ENCODE measurements at places on chromosomes 7 and 10.

- DNase-seq, result no peak
Measured at GRCh38 chr7:141312828-141313521, 238.2 kb upstream of the AGK start.

DNA sequence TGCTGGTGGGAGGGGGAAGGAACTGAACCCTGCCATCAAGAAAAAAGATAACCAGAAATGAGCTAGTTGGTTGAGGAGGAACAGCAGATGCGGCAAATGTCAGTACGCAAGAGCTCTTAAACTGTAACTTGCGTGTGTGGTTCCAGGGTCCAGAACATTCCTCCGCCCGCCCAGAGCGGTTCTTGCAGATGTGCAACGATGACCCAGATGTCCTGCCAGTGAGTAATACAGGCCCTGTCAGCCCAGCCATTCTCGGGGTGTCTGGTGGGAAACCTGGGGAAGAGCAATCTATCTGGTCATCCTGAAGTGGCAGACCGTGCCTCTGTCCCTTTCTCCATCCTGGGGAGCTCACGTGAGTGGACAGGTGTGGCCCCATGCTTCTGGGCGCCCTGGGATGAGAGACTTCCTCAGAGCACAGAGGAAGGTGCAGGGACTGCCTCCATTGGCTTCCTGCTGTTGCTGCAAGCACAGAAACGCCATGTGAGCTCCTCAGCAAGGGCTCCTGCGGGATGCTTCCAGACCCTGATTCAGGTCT, 50.5 kb upstream of the ZMIZ2 start:
- no peak for DNase-seq

DNA sequence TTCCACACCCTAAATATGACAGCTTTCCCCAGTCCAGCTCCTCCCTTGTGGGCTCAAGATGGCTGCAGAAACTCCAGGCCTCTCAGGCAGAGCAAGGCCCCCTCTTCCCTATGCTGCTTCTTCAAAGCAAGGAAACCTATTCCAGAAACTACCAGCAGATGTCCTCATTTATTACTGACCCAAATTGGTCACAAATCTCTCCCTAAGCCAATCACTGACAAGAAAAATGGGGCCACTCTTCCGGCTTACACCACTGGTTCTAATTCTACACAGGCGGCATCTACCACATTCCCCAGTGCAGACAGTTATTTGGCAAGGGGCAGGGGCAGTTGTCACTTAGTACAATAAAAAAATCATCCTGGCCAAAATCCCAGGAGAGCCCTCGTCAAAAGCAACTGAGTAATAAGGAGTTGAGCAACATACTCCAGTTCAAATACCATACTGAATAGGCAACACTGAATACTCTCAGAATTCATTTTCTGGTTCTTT, 150.4 kb downstream of the SFMBT2 start:
- DNase-seq, result peak; percentile 23

DNA sequence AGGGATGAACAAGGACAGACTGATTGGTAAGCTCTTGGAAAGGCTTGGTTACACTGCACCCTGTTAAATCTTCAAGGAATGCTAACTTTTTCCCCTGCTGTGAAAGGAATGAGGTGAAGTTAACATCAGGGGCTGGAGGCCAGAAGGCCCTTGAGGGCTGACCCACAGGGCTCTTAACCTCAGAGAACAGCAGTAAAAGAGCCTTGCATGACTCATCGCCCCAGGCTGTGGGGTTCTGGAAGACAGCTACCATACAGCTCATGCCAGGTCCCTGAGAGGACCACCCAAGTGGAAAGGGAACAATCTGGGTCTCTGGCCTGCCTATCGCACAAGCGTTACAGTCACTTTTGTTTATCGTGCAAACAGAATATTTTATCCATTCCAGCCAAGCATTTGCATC, 54.4 kb downstream of the CYP2C9 start:
- DNase-seq, result no peak

DNA sequence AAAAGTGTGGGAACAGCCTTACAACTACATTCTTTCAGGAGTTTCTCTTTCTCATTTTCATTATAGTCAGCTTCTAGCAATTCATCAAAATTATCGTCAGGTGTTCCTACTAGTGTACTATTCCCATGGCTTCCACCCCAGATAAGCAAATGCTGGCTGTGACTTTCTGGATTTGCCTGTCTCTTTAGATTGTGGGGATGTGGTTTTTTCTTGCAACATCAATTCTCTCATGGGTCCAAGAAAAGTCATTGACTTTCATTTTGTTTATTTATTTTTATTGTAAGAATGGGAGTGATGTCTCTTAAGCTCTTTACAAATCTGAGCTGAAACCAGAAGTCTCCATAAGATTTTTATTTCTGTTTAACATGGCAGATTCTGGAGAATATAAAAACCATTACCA, 349.7 kb upstream of the SEMA3C start:
- no peak for DNase-seq

- no peak for DNase-seq
Measured at GRCh38 chr7:127745445-127745844, 93.5 kb downstream of the SND1 start.

DNA sequence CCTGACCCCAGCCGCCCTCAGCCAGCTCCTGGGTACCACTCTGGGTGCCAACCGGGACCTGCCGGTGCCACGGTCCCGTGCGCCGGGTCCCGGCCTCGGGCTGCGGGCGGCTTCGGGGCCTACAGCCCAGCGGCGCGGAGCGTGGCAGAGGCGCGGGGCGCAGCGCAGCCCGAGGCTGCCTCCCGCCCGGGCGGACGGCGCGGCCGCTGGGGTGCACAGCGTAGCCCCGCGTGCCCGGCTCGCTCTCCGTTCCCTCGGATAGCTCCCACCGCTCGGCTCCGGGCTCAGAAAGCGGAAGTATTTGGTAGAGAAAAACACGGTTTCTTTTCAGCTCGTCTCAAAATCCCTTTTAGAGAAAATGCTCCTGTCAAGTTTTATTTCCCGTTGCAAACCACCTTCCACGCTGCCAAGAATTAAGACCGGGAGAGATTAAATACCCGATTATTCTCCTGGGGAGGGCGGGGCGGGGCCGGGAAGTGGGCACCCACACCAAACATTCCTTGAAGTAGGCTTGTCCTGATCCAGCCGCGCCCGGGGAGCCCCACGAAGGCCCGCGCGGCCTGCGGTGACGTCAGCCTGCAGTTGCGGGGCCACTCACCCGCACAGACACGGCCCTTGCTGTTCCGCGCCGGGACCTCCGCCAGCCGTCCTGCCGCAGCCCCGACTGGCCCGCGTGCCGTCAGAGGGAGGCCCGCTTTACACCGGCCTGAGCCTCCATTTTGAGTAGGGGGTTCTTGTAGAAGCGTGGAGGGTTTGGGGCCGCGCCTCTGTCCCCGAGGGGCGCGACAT, 7.2 kb downstream of the HOXA13 start:
- DNase-seq, result no peak

- DNase-seq, result no peak
Measured at GRCh38 chr10:125095776-125096175, 64.6 kb downstream of the CTBP2 start.

GRCh38 chr10:93993782-93994437, at the start of gene PLCE1:
TSS of gene PLCE1 (plus strand) at chr10:93993931. CDS start at chr10:94031047, 37,116 bp downstream.
- DNase-seq, result no peak

GRCh38 chr10:117621795-117622420, 79.4 kb downstream of the EMX2 start:
- DNase-seq, result no peak

DNA sequence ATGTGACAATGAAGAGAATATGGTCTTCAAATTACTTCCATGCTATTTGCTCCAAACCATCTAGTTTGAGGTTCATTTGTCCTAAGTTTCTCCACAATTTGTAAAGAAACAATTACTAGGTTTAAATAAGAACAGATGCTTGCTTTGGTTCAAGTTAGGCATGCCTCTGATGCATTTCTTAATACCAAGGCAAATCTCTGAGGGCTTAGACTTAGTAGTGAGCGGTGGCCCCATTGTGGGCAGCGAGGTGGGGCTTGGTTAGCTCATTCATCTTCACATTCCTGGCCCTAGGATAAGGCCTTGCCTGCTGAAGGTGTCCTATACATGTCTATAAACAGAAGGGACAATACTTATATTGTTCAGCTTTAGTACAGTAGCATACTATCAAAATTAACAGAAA, 52.4 kb upstream of the RHEB start:
- no peak for DNase-seq

DNA sequence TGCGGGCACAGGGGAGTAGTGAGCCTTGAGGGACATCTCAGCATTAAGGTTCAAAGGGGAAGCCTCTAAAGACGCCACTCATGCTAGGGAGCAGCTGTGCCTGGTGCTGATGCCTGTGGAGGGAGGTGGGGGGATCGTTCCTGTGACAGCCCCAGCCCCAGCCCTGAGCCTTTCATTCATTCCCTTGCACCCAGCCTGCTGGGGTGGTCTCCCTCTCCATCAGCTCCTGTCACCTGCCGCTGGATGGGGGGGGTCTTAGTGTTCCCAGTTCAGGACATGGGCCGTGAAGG, 11.6 kb downstream of the ZNF316 start:
- DNase-seq, result no peak

DNA sequence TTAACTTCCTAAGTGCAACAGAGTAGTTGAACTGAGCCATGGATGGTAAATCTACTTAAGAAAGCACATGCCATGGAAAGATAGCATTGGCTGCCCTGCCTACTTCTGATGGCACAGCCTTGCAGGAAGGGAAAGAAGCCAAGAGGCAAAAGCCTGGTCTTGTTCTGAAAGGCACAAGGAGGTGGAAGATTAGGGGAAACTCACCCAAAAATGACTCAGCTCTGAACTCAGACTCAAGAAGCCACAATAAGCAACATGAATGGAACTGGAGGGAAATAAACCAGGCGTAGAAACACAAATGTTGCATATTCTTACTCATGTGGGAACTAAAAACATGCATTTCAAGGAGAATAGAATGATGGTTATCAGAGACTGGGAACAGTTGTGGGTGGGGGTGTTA, 20.8 kb upstream of the ALOX5 start:
- DNase-seq, result no peak

DNA sequence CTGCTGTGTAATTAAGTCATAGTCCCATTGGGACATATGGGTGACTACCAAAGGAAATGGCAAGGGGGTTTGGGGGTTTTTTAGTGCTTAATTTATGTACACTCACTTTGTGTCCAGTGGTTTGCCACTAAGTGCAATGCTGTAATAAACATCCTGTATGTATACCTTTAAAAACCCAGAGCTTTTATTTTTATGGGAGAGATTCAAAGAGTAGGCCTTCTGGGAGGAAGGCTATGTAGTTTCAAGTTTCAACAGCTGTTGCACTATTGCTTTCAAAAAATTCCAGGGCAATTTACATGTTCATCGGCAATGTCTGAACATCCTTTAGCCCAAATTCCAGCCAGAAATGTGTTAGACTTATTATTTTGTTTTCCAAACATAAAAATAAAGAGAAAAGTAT, 744.7 kb downstream of the XPNPEP1 start:
- DNase-seq, result no peak
